ENCODE measurements at places on chromosomes 3 and 15. TPM values are rescaled to one million over a fixed set of nuclear protein-coding genes. Genes with fewer than 3 reads are reported as not detected.

Gene CDC25A
- total RNA-seq = 1.1 TPM

- no peak for DNase-seq
These were observed 10.0 kb downstream of the PAQR9 start for GRCh38 chr3:142953443-142953842.

DNA sequence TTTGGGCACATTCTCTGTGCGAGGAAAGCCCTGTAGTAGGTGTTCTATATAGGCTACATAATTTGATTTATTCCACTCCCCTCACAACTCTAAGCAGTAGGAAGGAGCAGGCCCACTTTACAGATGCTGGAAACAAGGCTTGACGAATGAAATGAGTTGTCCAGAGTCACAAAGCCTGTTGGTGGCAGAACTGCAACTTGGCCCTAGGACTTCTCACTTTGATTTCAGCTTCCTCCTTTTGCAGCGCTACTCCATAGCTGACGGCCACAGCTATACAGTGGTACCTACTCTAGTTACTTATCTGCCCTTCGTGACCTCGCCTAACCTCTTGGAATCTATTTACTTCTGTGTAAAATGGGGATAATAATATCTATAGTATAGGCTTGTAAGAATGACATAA is 2.5 kb upstream of the IRAK2 start:
- DNase-seq = no peak

GRCh38 chr3:107689355-107689754 is 166.6 kb downstream of the BBX start:
- DNase-seq = no peak
